ENCODE measurements at places on chromosomes 11 and 22. TPM values are rescaled to one million over a fixed set of nuclear protein-coding genes. Genes with fewer than 3 reads are reported as not detected.

The HIRA gene
- total RNA-seq, result 26.8 TPM

The MUC2 gene
- total RNA-seq, result not detected

The SNX32 gene
- 7.6 TPM for total RNA-seq

The CHRNA10 gene
- 0.92 TPM for total RNA-seq

The PGR gene
- total RNA-seq, result 0.46 TPM

The KCNJ4 gene
- 6.5 TPM for total RNA-seq

The TMEM80 gene
- 12.0 TPM for total RNA-seq

The OVOL1 gene
- not detected for total RNA-seq

The MS4A7 gene
- 2.1 TPM for total RNA-seq

The RTCB gene
- total RNA-seq, result 81.4 TPM

The ARHGAP32 gene
- total RNA-seq, result 79.6 TPM

The MYEOV gene
- not detected for total RNA-seq

The CALCA gene
- not detected for total RNA-seq

The RIMBP3C gene
- total RNA-seq, result 0.69 TPM

The ARSA gene
- total RNA-seq, result 6.9 TPM

The DENND6B gene
- 24.2 TPM for total RNA-seq

The CARNS1 gene
- total RNA-seq, result 0.23 TPM

The OR5B17 gene
- not detected for total RNA-seq

The SHANK3 gene
- 13.6 TPM for total RNA-seq

The KREMEN1 gene
- total RNA-seq, result 7.2 TPM

The CSF2RB gene
- total RNA-seq, result 0.92 TPM

Measured in diencephalon (tissue), 1 donor.